NCI-H1417 (cell line): ENCODE measurements at places on chromosomes 1 and 21.
A peak's percentile ranks its signal among the peaks of the same experiment; 100 is the strongest.

- DNase-seq = no peak
Observed at GRCh38 chr1:202286622-202287097, 55.1 kb downstream of the UBE2T start.

GRCh38 chr1:31010086-31010989 lies 55.2 kb downstream of the PUM1 start:
- no peak for DNase-seq

GRCh38 chr1:11567244-11568065 lies 86.8 kb downstream of the FBXO2 start:
- DNase-seq = no peak

- DNase-seq = no peak
Observed at GRCh38 chr1:61591351-61591750, 133.6 kb downstream of the TM2D1 start.

- peak; percentile 63 for DNase-seq
Observed at GRCh38 chr1:180231506-180231921, 1.4 kb downstream of the LHX4 start.
